ENCODE measurements at places on chromosomes 7 and 10. TPM values are rescaled to one million over a fixed set of nuclear protein-coding genes. Genes with fewer than 3 reads are reported as not detected.
A peak's percentile ranks its signal among the peaks of the same experiment; 100 is the strongest.

GRCh38 chr10:132406750-132407149, 9.8 kb downstream of the PWWP2B start:
- DNase-seq = no peak

DNA sequence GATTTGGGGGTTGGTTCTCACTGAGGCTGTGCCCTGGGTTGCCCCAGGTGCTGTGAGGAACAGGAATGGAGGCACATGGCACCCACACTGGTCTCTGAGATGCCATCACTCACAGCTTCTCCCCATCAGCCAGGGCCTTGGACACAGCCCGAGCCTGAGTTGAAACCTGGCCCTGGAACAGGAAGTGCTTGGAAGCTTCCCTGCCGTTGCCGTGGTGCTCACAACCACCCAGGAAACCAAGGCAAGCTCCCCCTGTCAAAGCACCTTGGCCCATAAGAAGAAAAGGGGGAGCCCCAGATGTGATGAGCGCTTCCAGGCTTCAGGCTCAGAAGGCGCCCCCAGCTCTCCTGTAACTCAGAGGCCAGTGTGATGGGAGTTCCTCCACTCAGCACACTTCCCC, at the start of gene BTBD16:
BTBD16 (plus strand) TSS at position 221 of the 400 bp plus-strand sequence. CDS start 3,786 bp downstream, outside the sequence.
- DNase-seq = no peak

DNA sequence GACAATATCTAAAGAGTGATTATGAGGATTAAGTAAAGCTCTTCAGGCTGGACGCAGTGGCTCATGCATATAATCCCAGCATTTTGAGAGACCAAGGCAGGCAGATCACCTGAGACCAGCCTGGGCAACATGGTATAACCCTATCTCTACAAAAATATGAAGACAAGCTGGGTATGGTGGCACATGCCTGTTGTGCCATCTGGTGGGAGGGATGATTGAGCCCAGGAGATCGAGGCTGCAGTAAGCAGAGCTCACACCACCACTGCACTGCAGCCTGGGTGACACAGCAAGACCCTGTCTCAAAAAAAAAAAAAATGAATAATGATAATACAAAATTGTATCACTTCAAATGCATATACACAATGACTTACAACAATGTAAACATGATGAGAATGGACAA, 195.6 kb upstream of the AUTS2 start:
- DNase-seq = no peak

DNA sequence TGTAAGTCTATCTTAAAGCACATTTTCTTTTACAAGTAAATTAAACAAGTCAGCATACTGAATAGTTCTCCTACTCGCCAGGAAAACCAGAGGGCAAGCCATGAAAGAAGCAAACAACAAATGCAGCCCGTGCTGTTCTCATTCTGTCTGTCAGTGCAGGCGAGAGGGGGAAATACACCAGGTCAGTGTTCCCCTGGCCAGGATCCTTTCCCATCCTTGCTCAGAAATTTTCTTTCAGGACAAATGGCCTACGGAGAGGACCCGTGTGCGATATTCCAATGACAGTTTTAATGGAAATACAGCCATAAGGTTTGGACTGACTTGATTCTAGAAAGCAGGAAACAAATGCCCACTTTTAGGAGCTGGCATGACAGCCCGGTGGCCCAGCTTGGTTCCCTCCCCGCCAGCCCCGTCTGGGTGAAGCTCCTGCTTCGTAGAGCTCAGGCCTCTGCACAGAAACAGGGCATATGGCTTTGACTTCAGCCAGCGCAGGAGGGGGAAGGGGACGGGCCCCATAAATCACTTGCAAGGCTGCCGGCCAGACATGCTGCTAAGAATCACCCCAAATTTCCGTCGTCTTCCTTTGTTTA, 67.8 kb downstream of the FRMD4A start:
- no peak for DNase-seq

GRCh38 chr7:36224934-36225858, 72.1 kb downstream of the EEPD1 start:
- no peak for DNase-seq

DNA sequence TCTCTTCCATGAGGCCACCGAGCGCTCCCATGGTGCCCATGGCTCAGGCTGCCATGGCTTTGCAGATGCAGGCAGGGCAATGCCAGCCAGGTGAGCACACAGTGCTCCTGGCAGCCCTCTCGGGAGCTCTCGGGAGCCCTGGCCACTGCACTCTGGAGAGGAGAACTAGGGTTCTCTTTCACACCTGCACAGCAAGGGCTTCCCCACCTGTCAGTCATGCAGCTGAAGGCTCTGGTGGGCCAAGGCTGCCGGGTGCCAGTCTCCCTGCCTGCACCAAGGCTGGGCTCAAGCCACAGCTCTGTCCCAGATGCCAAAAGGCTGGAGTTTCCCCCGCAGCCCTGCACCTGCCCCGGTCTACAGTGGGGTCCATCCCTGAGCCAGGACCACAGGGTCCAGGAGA, 32.6 kb downstream of the NUDT1 start:
- DNase-seq = no peak

DNA sequence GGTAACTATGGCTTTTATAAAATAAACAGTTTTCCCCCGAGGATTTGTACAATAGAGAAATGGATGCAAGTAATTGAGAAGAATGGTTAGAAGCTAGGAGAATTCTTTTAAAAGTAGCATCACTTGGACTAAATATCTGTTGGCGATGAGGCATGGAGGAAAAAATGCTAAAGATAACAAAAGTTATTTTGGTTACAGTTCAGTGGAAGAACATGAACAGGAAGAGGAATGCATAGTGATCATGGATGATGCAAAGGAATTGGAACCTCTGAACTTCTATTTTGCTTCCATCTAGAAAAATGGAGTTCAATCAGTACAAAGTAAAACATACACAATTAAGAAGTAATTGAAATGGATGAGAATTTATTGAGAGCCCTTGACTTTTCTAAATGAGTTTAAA, 32.9 kb downstream of the ENTPD1 start:
- no peak for DNase-seq

- DNase-seq = no peak
These were observed 430.9 kb downstream of the ACTR3B start for GRCh38 chr7:153190452-153190851.

DNA sequence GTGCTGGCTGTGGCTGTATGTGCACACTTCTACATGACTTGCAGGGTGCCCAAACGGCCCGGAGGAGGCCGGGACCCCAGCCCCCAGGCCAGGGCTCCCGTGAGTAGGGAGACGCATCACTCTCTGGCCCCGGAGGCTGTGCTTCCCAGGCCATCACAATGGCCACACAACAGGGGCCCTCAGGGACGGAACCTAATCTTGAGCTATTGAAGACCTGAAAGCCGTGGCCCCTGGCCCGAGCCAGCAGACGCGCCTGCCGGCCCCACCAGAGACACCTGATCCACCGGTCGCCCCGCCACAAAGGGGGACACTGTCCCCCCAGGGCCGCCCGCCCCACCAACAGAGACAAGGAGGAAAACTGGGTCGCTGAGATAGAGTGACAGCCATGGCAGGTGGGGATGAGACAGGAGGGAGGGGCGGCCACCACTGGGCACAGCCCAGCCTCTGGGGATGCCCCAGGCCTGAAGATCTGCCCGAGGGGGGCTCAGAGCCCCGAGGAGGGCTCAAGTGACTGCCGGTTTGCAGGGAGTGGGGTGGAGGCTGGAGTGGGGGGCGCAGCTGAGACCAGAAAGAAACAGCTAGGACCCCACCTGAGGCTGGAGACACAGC, 10.2 kb upstream of the LFNG start:
- no peak for DNase-seq

GRCh38 chr10:71247414-71247705, 35.0 kb downstream of the UNC5B start:
- no peak for DNase-seq

- peak; percentile 95 for DNase-seq
These were observed 217.8 kb upstream of the MKLN1 start for GRCh38 chr7:131109759-131110296.

DNA sequence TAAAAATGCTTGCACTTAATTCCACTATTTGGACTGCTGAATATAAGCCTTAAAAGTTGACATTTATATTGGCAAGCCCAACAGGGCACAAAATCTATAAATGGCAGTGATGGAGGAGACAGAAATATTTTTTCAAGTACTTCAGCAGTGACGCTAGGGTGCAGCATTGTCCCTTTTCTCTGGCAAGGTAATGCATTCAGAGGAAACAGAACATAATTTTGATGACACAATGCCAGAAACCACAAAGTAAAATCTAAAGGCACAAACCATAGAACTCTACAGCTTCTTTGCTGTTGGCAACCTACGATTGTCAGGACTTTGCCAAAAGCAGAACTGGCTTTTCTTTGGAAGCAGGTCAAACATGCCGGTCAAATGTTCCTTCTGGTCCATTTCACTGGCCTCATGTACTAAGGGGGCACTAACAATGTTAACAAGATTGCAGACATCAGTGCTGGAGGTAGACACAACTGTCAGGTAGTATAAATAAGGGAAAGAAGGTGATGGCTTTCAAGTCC, 30.9 kb upstream of the FAM133B start:
- DNase-seq = no peak

- DNase-seq = no peak
These were observed 25.2 kb downstream of the ARL5B start for GRCh38 chr10:18684416-18684815.

DNA sequence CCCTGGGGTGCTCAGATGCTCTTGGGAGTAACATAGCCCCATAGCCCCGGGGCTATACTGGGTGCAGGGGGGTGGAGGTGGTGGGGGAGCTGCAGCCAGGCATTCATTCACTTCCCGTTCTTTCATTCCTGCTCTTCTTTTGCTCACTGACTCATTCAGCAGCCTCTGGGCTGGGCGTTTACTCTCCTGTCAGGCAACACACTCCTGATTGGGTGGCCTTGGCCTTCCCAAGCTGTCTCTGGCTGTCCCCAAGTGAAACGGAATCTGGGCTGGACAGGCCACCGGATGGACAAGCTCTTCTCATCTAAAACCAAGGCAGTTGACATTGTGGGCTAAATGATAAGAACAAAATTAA, 34.6 kb downstream of the CHST3 start:
- DNase-seq = no peak

GRCh38 chr10:34181553-34182300, 633.4 kb downstream of the PARD3 start:
- DNase-seq = no peak

DNA sequence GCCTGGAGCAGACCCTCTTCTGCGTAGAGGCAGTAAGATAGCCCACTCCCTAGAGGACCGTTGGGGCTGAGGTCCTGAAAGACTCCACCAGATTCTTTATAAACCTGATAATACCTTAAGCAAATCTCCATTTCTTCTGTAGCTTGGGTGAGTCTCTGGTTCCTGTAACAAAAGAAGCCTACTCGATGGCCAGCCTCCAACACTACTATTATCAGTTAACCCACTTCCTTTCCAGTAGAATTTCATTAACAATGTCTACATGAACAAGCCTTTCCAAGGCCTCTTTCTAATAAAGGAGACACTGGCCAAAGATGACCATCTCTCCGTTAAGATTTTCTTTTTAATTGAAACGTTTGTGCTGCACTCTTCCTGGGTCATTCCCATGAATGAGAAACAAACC, 201.7 kb upstream of the KCTD7 start:
- DNase-seq = no peak

DNA sequence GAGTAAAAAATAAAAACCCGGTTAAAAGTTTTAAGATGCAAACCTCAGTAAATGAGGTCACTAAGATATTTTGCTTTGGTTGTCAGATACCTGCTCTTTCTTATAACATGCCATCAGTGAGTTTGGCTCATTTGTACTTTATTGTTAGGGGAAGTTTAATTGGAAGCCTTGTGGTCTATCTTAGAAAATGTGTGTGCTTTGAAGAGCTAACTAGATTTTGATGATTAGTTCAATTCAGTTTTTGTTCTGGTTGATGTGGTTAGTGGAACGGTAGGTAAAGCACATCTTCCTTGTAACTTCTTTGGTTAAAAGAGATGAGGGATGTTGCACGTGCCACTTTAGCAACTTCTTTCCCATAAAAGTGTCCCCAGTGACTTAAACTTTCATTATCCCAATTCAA, 353.4 kb upstream of the GALNT17 start:
- no peak for DNase-seq

- DNase-seq = peak; percentile 78
These were observed at the start of gene LHFPL3 for GRCh38 chr7:104328296-104328969. LHFPL3 (plus strand) TSS chr7:104328603.

ZNF853 gene
- total RNA-seq = 11.9 TPM

CTAGE4 gene
- total RNA-seq = 0.29 TPM

CNTNAP2 gene
- not detected for total RNA-seq

SMNDC1 gene
- total RNA-seq = 26.4 TPM

GPR37 gene
- 0.19 TPM for total RNA-seq

CYP2E1 gene
- total RNA-seq = 2.9 TPM

CLDN3 gene
- not detected for total RNA-seq

ATP5F1C gene
- total RNA-seq = 202 TPM
